Left hindlimb (tissue), 1 donor: ENCODE measurements at places on chromosomes 11 and 22.
A peak's percentile ranks its signal among the peaks of the same experiment; 100 is the strongest.

GRCh38 chr11:66277471-66278362 is at the start of gene CNIH2:
CNIH2 (plus strand) TSS chr11:66278175; CDS start chr11:66278457, 282 bp downstream.
- no peak for DNase-seq

GRCh38 chr11:122983438-122984185 is 2.0 kb upstream of the BSX start:
- no peak for DNase-seq

- no peak for DNase-seq
Observed at GRCh38 chr11:125148743-125149142, 15.8 kb upstream of the PKNOX2 start.

DNA sequence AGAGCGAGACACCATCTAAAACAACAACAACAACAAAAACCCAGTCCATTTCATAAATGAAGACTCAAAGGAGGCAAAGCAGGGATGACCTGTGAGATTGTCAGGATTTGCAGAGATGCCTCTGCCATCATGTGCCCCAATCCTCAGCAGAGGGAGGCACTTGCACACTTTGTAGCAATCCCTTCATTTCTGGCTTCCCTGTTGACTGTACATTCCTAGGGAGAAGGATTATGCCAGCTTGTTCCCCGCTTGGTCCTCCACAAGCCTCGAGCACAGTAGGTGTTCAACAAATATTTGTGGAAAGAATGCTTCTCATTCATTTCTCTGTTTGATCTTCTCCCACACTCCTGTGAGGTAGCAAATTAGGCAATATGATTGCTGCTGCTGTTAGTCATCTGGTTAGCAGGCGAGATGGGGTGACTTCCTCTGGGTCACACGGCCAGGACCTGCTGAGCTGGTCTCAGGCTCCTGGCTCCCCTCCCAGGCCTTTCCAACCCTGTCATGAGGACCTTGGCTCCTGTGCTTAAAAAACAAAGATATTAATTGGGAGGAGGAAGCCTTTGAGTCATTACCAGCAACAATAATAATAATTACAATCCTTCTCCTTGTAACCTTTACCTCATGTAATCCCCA is 34.1 kb downstream of the LIF start:
- DNase-seq, result no peak

GRCh38 chr11:78390809-78391208 is 26.8 kb downstream of the GAB2 start:
- DNase-seq, result no peak

- no peak for DNase-seq
Observed at GRCh38 chr22:42803389-42803788, 53.7 kb downstream of the ARFGAP3 start.

DNA sequence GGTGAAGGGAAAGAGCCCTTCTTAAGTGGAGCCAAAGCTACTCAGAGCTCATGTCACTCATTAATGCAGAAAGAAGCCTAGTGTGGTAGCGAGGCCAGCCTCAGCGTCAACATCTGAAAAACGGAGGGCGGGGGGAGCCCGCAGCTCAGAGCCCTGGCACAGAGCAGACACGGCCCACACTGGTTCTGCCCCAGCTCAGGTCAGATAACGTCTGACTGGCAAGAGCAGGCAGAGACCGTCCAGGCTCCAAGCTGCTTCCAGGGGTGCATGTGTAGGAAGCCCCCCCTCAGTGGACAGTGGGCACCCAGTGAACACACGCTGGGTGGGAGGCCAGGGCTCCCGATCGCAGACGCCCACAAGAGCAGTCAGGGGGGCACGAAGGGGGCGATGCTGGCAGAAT is 100.8 kb downstream of the SHANK2 start:
- DNase-seq, result no peak

DNA sequence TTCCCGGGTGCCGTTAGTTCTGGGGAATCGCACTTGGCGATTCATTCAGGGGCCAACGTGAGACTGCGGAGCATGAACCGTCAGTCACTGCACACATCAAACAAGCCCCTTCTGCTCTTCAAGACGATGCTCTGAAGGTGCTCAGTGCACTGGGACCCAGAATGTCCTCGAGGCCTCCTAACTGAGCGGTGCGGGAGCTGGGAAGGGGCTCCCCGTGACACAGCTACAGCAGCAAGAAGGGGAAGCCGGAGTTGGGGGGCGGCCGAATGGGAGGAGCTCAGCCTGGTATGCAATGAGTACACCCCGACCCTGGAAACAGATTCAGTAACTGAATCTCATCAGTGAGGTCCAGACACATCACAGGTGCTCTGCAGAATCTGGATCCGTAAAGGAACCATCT is 150.8 kb downstream of the SHANK2 start:
- no peak for DNase-seq

GRCh38 chr11:21307874-21308273 is 638.5 kb downstream of the NELL1 start:
- no peak for DNase-seq

DNA sequence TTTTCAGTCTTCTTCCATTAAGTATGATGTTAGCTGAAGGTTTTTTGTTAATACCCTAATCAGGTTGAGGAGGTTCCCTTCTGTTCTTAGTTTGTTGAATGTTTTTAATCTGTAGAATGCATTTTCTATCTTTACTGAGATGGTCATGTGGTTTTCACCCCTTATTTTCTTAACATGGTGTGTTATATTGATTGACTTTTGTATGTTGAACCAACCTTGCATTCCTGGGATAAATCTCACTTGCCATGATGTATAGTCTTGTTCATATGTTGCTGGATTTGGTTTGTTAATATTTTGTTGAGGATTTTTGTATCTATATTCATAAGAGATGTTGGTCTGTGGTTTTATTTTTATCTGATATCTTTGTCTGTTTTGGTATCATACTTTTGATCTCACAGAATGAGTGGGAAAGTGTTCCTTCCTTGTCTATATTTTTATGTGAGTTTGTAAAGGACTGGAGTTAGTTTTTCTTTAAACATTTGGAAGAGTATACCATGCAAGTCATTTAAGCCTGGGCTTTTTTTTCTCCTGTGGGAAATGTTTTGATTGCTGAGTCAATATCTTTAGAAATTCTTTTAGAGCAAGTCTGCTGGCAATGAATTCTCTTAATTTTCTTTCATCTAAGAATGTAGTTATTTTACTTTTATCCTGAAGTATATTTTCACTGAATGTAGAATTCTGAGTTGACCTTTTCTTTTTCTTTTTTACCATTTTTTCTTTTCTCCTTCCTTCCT is 5.5 kb upstream of the P4HA3 start:
- DNase-seq, result no peak

DNA sequence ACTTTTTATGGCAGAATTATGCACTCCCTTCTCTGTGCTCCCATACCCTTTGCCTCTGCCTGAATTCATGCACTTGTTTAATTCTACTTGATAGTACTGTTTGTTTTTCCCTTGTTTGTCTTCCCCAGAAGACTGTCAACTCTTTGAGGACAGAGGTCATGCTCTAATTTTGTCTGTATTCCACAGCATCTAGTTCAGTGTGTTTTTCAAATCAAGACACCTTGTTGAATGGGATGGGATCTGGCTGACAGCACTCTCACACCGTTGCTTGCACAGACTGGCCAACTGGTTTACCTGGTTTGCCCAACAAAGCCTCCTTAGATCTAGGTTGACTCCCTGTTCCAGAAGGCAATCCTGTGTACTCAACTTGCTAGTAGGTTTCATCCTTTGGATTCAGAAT is 121.2 kb upstream of the TIMP3 start:
- no peak for DNase-seq

DNA sequence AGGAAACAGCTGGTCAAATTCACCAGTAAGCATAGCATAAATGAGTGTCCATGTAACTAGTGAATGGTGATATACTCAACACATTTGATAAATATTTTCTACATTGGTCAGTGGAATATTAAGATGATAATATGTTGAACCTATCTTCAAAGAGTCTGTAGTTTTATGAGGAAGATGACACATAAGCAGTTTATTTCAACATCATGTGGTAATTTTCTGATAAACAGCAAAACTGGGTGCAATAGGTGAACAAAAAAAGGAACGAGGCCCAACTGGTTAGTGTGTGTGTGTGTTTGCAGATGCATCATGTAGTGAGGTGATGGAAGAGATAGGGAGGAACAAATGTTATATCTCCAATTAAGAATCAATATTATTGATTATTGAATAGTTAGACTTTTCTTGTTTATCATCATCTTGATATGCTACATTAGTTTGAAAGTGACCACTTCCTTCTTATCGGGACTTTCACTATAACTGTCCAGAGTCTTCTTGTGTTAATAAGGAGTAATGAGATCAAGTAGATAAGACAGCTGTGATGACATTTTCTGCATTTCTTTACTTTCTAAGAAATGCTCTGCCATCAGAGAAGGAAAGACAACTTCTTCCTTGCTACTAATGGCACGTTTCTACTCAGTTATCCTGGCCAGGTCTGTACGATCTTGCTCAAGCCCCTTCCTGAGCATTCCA is 270.7 kb downstream of the ETS1 start:
- no peak for DNase-seq

- no peak for DNase-seq
Observed at GRCh38 chr11:103436131-103436770, 327.0 kb downstream of the DYNC2H1 start.

- DNase-seq, result no peak
Observed at GRCh38 chr11:92361551-92361950, 136.9 kb downstream of the FAT3 start.

- DNase-seq, result no peak
Observed at GRCh38 chr11:134572741-134573675, 161.0 kb upstream of the B3GAT1 start.

- no peak for DNase-seq
Observed at GRCh38 chr22:43975041-43975440, 19.8 kb downstream of the SAMM50 start.

DNA sequence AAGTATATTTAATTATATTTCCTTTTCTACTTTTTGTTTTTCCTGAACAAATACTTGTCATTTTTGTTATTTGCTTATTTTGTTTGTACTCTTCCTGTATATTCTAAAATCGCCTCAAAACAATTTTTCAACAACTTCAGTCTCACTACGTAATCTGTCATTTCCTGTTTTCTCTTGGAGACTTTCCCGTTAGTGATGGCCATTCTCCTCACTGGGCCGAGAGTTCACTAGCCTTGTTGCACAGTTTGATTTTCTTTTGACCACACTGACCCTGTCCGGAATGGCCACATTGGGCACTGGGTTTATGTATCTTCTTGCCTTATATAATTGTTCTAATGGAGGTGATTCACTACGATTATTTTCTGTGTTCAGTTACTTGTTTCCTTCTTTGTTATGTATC is 726.1 kb downstream of the FAM181B start:
- DNase-seq, result no peak

GRCh38 chr11:45931739-45932138 is 9.3 kb downstream of the LARGE2 start:
- no peak for DNase-seq

DNA sequence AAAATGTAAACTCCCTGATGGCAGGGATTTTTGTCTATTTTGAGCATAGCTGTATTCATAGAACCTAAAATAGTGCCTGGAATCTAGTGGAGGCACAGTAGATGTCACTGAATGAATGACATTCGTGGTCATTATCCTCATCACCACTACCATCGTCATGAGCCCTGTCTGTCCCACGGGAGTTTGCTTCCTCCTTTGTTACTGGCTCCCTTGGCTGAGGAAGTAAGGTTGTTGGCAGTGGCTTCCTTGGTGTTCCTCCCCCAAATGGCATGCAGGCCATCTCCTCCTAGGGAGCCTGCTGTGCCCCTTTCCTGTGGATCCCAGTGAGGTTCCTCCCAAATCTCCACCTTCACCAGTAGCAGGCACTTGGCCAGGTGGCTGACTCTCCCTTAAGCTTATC is 183.0 kb downstream of the CEP164 start:
- DNase-seq, result no peak

GRCh38 chr11:79273781-79274180 is 167.0 kb downstream of the TENM4 start:
- no peak for DNase-seq

DNA sequence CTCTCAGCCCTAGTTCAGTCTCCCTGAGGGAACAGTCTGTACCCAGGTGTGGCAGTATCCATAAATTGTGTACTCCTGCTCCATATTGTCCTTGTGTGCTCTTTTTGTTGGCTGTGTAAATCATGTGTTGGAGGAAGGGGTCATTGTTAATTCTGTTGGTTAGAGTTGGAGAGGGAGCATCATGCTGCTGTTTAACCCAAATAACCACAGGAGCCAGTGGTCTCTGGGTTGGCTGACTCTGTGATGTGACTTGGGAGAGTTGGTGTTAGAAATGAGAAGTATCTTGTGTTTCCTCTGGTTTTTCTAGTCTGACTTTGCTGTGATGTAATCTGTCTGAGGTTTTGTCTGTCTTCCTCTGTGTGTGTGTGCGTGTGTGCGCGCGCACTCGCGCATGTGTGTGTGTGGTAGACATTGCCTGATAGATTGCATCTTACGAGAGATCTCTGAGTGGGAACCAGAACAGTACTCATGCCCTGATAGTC is 30.5 kb downstream of the CTNND1 start:
- DNase-seq, result peak; percentile 49

DNA sequence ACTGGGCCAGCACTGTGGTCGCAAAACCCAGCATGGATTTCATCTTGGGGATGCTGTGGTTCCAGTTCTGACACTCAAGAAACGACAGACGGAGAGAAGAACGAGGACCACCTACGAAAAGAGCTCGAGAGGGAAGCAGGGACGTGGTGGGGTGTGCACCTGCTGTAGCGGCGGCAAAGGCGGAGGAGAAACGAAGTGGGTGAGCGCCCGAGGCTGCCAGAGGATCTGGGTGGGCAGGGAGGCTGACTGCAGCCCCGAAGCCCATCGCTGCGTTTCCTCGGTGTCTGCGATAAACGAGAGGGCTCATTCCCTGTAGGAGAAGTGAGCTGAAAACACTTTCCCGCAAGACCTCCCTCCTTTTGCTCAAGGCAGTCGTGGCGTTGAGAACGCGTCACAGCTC is 246.1 kb downstream of the OR4C45 start:
- DNase-seq, result no peak

DNA sequence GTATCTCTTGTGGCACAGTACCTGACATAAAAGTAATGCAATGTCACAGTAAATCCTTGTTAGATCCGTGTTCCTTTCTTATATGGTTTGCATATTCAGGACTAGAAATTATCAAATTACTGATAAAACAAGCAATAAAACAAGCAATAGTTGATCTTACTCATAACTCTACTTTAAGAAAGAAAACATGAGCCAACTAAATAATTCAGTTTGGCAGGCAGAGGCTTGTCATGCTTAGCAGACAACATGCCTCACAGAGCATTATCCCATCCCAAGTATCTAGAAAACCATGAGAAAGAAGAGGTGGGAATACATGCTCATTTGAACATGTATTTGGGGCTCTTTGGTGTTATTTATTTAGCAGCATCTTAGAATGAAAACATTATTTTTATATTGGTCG is 241.9 kb downstream of the SOX6 start:
- no peak for DNase-seq

GRCh38 chr11:9840460-9841004 is 176.7 kb downstream of the SWAP70 start:
- no peak for DNase-seq

GRCh38 chr11:9266132-9266736 is 1.1 kb upstream of the DENND5A start:
- no peak for DNase-seq

GRCh38 chr11:93559681-93560080 is 16.5 kb upstream of the SMCO4 start:
- DNase-seq, result no peak

- no peak for DNase-seq
Observed at GRCh38 chr11:72841397-72841796, 27.2 kb downstream of the ATG16L2 start.
